ENCODE measurements at places on chromosomes 2 and 18. TPM values are rescaled to one million over a fixed set of nuclear protein-coding genes. Genes with fewer than 3 reads are reported as not detected.

PSD4 gene
- 10.4 TPM for polyA plus RNA-seq

RGPD4 gene
- 0.03 TPM for polyA plus RNA-seq

CCNT2 gene
- 20.1 TPM for polyA plus RNA-seq

EVA1A gene
- 11.5 TPM for polyA plus RNA-seq

- H3K27me3 ChIP-seq: no peaks in the 10 kb centered on the region
- H3K27ac ChIP-seq: no peak overlapping the region
- H3K4me3 ChIP-seq: no peak overlapping the region
- no peak for DNase-seq
- no peaks in the 10 kb centered on the region for H3K4me1 ChIP-seq
- no peaks in the 10 kb centered on the region for H3K36me3 ChIP-seq
Measured at GRCh38 chr2:62074233-62074632, 121.7 kb upstream of the B3GNT2 start.

DNA sequence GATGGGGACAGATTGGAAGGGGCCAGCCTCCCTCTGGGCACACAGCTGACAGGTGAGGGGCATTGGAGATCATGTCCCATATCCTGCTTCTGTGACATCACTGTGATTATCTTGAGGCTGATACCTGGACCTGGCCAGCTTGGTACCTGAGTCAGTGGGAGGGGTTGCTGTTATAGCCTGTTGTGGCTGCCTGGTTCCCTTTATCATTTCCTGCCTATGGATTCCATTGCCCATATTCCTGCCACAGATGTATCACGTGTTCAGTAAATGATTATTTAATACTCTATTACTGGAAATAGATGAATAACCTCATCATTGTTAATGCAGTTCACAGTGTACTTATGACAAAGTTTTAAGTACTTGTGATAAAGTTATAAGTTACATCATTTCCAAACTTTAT lies 7.8 kb upstream of the SCYGR1 start:
- H3K27ac ChIP-seq: peak overlapping the region; percentile 48
- no peak overlapping the region for H3K4me3 ChIP-seq
- no peaks in the 10 kb centered on the region for H3K27me3 ChIP-seq
- peaks cover 22% of the 10 kb centered on the region for H3K4me1 ChIP-seq
- DNase-seq: peak; percentile 67
- H3K36me3 ChIP-seq: no peaks in the 10 kb centered on the region

GRCh38 chr2:30444273-30444672 lies 2.8 kb upstream of the LCLAT1 start:
- H3K27me3 ChIP-seq: no peaks in the 10 kb centered on the region
- H3K4me3 ChIP-seq: no peak overlapping the region
- no peak overlapping the region for H3K27ac ChIP-seq
- no peak for DNase-seq
- no peaks in the 10 kb centered on the region for H3K36me3 ChIP-seq

DNA sequence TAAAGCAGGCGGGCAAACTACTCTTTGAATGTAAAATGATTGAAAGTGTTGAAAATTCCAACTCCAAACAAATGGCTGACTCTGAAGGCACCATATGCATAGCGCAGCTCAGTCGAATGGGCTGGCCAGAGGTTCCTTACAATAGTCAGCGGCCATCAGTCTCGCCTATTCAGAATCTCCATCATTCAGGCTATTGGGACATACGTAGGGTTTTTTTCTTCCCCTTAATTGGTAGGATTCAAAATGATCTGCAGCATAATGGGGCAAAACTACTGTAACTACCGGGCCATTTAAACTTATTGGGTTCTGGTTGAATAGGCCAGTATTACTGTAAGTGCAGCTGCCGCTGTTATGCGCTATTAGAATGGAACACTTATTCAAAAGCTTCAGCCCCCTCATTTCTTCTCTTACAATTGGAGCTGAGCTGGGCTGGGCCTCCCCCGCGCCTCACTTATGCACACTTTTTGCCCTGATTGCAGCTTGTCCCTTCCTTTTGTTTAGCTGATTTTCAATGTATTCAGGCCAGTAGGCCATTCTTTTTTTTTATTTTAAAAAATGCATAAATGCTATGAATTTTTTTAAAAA lies 40.4 kb downstream of the SLC9A4 start:
- DNase-seq: no peak
- H3K4me1 ChIP-seq: peaks cover 24% of the 10 kb centered on the region
- H3K36me3 ChIP-seq: no peaks in the 10 kb centered on the region
- H3K27ac ChIP-seq: no peak overlapping the region

DNA sequence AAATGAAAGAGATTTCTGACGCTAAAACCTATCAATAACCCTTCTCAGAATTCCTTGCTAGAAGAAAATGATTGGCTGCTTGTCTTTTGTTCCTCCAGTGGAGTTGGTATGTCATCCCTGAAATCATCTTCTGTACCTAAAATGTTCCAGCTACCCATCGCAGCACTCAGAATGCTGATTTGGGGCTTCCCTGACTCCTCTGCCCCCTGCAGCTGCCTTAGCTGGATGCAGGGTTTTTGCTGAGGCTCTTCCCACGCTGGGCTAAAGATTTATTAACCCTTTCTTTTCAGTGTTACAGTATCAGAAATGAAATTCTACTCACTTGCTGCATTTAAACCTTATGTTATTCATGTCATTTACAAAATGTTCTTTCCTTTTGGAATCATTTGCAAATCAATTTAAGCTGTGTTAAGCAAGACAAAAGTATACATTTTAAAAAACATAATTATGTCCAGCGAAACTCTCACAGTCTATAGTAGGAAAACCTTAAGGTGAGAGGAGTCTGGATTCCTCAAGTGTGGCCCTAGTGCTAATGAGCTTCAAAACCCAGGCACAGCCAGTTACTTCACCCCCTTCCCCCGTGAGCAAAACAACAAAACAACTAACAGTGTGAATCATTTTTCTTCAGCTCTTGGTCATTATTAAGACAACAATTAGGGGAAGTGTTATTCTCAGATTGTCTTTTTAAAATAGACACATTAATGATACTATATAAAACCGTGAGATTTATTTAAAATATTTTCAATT lies 32.8 kb downstream of the PKP4 start:
- no peak overlapping the region for H3K27ac ChIP-seq
- H3K4me3 ChIP-seq: no peak overlapping the region
- no peaks in the 10 kb centered on the region for H3K36me3 ChIP-seq

GRCh38 chr18:7512348-7512747 lies 54.8 kb upstream of the PTPRM start:
- DNase-seq: no peak
- no peaks in the 10 kb centered on the region for H3K27me3 ChIP-seq
- H3K4me1 ChIP-seq: peaks cover 20% of the 10 kb centered on the region
- no peak overlapping the region for H3K4me3 ChIP-seq
- H3K36me3 ChIP-seq: no peaks in the 10 kb centered on the region
- H3K27ac ChIP-seq: no peak overlapping the region

GRCh38 chr2:8235419-8235818 lies 446.4 kb upstream of the ID2 start:
- no peaks in the 10 kb centered on the region for H3K36me3 ChIP-seq
- no peak overlapping the region for H3K4me3 ChIP-seq
- no peaks in the 10 kb centered on the region for H3K4me1 ChIP-seq
- no peaks in the 10 kb centered on the region for H3K27me3 ChIP-seq

GRCh38 chr2:171864357-171864985 lies 29.6 kb downstream of the SLC25A12 start:
- H3K4me1 ChIP-seq: peaks cover 11% of the 10 kb centered on the region
- no peak for DNase-seq
- H3K27ac ChIP-seq: no peak overlapping the region
- no peaks in the 10 kb centered on the region for H3K36me3 ChIP-seq
- H3K4me3 ChIP-seq: no peak overlapping the region
- H3K27me3 ChIP-seq: no peaks in the 10 kb centered on the region

DNA sequence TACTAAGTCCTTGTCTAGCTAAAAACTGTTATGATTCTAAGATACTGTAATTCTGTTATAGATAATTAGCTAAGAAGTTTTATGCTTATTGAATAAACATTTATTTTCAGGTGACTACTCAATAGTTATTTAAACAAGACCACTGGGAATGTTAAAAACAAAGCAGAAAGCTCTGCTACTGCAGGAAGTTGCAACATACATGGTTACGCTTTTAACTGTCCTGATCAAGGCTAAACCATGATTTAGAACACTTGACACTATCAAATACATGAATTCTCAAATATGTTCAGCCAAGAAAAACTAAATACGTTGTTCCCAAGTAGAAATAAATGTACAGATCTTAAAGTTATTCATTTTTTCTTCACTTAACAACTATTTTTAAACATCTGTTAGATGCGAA lies 263.9 kb downstream of the NCKAP5 start:
- no peak overlapping the region for H3K4me3 ChIP-seq
- no peak overlapping the region for H3K27ac ChIP-seq
- H3K4me1 ChIP-seq: no peaks in the 10 kb centered on the region
- H3K36me3 ChIP-seq: no peaks in the 10 kb centered on the region
- no peaks in the 10 kb centered on the region for H3K27me3 ChIP-seq

DNA sequence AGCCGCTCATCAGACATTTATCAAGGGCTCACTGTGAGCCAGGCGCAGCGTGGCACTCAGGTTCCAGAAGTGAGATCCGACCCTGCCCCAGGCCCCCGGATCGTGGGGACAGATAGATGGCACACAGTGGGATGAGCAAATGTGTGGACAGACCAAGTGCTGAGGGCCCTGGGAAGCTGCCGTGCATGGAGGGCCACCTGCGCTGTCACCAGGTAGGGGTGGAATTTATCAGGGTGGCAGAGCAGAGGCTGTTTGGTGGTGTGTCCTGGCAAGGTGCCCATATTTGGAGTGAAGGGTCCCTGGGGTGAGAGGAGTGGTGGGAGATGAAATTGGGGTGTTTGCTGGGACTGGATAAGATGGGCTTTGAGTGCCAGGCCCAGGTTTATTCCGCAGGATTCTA lies 92.8 kb upstream of the HS6ST1 start:
- no peaks in the 10 kb centered on the region for H3K27me3 ChIP-seq
- no peak overlapping the region for H3K27ac ChIP-seq
- peaks cover 19% of the 10 kb centered on the region for H3K4me1 ChIP-seq

DNA sequence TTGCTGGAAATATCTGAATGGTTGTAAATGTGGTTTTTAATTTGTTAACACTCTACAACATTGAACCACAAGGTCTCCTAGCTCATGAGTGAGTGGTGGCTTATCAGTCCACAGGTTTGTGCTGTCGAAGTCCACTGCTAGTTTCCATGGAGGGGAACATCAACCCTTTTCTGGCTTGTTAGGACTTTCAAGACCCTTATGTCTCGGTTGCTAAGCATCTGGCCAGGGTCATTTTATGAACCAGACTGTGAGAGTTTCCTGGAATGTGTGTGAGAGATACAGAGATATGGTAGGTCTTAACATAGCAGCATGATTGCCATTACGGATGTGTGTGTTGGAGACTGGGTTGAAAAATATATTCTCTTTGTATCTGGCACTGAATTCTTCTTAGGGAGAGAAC lies 36.9 kb downstream of the KCNE4 start:
- no peaks in the 10 kb centered on the region for H3K36me3 ChIP-seq
- peaks cover 14% of the 10 kb centered on the region for H3K4me1 ChIP-seq

DNA sequence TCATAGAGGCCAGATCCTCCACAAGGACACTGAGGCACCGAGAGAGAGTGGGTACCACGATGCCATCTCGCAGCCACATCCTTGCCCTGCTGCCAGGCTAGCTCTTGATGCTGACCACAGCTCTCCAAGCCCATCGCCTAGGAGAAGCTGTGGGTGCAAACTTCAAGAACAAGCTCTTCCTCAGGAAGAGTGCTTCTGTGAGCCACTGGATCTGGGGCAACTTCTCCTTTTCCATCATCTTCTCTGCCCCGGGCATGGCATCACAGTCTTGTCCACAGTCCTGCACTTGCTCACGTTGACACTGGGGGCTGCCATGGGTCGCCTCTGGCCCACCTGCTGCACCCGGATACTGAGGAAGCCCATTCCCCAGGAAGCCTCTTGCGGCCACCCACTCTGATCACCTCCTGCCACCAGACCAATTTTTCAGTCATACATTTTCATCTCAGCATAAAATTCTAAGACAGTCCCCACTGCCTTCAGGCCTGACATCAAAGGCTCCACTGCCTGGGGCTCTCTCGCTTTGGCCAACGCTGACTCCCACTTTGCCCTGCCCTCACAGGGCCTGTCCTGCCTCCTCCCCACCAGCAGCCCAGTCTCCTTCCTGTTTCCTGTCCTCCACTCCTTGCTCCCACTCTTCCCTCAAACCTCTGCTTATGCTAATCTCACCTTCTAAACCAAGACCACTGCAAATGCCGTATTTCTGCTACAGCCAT lies 243.9 kb downstream of the AFF3 start:
- no peaks in the 10 kb centered on the region for H3K27me3 ChIP-seq
- H3K4me3 ChIP-seq: no peak overlapping the region
- no peaks in the 10 kb centered on the region for H3K36me3 ChIP-seq
- H3K27ac ChIP-seq: no peak overlapping the region
- DNase-seq: no peak
- H3K4me1 ChIP-seq: no peaks in the 10 kb centered on the region

DNA sequence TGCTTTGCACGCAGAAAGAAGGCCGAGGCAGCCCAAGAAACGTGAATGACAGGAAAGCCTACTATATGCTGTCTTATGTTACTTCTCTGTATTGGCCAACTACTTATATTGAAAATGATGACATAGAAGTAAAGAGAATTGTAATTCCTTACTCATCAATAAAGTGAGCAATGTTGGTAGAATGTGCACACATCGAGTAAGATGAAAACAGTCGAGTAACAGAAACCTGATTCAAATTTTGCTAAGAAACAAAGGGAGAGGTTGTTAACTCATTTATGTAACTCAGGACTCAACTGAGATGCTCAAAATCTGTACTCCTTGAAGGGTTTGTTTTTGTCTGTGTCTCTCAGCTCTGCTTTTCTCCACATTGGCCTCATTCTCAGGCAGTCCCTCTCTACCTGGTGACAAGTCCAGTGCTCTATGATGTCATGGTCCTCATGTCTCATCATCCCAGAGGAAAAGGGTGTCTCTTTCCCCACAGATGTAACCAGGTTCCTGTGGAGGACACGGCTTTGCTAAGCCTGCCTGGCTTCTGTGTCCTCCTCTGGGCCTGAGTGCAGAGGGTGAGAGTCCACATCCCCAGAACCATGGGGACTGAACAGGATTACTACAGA lies 30.3 kb upstream of the CCDC93 start:
- H3K27ac ChIP-seq: no peak overlapping the region
- H3K4me1 ChIP-seq: peaks cover 9% of the 10 kb centered on the region
- no peak for DNase-seq
- peaks cover 5% of the 10 kb centered on the region for H3K27me3 ChIP-seq
- H3K36me3 ChIP-seq: no peaks in the 10 kb centered on the region
- H3K4me3 ChIP-seq: no peak overlapping the region
